NCI-H446 treated with DMSO at 0.1 percent for 48 hours (cell line): ENCODE measurements at places on chromosomes 2 and 18.
A peak's percentile ranks its signal among the peaks of the same experiment; 100 is the strongest.

GRCh38 chr2:106839849-106840595 is 45.9 kb downstream of the ST6GAL2 start:
- no peak for DNase-seq

DNA sequence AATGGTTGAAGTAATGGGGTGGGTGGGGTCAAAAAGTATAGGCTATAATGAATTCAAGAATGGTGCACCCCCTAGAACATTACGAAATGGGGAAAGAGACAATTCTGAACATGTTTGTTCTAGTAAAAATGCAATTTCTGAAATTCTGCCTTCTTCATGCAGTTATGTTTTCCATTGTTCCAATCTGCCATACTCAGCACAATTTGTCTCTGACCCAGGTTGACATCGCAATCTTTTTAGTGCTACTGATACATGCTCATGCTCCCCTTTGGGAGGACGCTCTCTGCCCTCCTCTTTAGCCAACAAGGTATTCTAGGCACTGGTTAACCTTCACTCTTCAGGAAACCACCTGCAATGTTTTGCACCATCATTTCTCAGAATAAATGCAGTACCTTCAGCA is 1303.9 kb upstream of the PIK3C3 start:
- DNase-seq, result no peak

GRCh38 chr18:76564655-76565237 is 69.7 kb upstream of the ZNF516 start:
- no peak for DNase-seq

DNA sequence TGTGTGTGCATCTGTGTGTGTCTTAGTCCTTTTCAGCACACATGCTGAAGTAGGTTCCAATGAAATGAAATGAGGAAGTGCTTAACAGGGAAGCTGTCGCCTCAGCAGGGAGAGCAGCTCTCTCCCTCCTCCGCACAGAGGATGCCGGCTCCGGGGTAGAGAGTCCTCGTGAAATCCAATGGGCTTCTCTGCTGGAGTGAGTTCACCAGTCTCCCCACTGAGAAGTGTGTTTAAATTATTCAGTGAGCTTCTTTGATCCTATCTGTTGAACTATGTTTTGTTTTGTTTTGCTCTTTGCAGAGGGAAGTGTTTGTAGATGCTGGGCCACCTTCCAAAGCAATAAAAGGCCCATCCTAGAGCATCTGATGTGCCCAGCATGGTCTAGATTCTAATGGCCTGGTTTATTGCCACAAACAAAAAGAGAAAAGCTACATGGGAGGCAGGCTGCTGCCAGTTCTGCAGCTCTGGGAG is 6.7 kb downstream of the PPP1R7 start:
- DNase-seq, result no peak

DNA sequence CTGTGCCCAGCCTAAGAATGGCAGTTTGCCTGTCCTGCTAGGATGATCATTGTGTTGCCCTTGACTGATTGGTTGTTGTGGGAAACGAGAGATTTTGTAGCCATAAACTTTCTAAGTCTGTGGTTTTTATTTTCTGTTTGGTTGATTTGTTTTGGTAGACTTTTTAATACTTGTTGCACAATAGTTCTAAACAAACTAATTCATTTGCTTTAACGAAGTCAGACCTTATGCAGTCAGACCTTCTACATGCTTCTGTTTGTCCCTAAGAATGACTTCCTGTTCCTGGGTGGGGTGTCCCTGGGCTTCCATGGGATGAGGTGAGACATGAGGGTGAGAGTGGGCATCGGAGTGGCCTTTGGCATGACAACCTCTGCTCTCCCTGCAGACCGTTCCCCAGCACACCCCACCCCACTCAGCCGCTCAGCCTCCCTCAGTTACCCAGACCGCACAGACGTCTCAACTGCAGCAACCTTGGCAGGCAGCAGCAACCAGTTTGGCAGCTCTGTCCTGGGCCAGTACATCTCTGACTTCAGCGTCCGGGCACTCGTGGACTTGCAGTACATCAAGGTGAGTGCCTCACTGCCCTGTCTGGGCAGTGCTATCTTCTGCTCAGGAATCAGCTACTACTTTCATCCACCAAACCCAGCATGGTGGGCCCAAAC is 7.8 kb upstream of the CNNM3 start:
- DNase-seq, result no peak

- DNase-seq, result no peak
These were observed 27.1 kb upstream of the STEAP3 start for GRCh38 chr2:119196301-119197125.

- DNase-seq, result no peak
These were observed 496.1 kb upstream of the MYT1L start for GRCh38 chr2:2827046-2827636.

DNA sequence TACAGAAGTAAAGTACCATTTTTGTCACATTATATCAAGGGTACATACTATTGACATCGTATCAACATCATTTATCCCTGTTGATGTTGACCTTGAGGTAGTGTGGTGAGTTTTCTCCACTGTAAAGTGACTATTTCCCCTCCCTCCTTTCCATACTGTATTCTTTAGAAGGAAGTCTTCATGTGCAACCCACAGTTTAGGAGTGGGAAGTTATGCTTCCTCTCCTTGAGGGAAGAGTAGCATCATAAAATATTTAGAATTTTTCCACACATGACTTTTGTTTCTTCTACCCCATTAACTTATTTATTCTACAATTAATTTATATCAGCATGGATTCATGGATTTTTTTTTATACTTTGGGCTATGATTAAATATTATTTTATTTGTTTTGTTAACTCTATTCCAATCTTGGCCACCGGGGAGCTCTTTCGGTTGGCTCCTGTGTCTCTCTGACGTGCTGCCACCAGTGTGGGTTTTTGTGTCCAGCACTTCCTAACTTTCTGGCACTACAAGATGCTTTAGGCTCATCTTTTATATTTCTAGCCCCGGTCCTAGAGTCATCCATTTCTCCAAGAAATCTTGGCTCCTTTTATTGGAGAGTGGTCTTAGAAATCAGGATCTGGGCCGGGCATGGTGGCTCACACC is 19.0 kb downstream of the AQP12B start:
- no peak for DNase-seq

DNA sequence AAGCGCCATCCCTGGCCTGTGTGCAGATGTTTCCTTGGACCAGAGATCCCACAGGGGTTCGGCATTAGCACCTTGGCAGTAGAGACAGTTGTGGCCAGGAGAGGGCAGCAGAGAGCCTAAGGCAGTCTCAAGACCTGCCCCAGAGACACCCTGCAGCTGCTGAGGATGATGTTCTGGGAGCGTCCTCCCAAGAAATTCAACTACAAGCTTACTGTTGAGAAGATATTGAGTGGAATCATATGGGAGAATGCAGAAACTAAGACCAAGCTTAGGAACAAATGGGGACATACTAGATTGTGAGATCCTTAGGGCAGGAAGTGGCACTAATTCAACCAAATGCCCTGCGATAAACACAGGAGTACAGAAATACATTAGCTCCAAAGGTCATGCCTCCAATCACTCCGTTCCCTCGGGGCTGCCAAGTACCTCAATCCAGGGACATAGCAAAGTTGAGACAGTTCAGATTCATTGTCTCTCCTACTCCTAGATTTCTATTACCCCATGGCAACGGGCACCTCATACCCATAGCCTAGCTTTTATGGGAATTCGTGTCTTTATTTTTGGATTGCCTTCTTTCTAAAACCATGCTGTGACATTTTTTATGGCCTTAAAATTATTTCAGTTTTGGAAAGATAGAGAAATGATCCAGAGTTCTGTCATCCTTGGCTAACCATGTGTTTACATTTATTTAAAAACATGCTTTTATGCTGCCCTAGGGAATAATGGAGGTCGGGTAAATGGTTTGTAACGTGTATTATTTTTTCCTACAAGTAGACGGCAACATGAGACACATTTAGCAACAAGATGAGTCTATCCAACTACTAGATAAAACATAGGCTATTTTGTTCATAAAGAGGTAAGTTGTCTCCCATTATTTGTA is 2.2 kb upstream of the ERMN start:
- DNase-seq, result peak; percentile 53

DNA sequence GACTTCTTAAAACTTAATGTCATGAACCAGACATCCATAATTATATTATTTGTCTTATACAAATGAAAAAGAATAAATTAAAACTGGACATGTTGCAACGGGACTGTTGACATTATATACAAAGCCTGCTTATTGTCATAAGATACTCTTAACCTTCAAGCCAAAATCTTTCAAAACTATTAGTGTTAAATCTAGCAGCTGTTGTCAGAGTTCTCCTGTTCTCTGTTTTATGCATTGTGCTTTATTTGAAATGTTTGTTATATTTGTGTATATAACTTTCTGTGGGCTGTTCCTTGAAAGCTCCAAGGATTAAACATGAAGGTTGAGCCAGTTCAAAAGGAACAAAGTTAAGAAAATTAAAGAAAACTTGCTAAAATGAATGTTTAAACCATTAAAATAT is 335.5 kb upstream of the NT5C1B start:
- no peak for DNase-seq

GRCh38 chr2:54629390-54629789 is 94.1 kb upstream of the EML6 start:
- DNase-seq, result no peak

GRCh38 chr18:55069497-55069896 is 110.2 kb upstream of the CCDC68 start:
- no peak for DNase-seq

DNA sequence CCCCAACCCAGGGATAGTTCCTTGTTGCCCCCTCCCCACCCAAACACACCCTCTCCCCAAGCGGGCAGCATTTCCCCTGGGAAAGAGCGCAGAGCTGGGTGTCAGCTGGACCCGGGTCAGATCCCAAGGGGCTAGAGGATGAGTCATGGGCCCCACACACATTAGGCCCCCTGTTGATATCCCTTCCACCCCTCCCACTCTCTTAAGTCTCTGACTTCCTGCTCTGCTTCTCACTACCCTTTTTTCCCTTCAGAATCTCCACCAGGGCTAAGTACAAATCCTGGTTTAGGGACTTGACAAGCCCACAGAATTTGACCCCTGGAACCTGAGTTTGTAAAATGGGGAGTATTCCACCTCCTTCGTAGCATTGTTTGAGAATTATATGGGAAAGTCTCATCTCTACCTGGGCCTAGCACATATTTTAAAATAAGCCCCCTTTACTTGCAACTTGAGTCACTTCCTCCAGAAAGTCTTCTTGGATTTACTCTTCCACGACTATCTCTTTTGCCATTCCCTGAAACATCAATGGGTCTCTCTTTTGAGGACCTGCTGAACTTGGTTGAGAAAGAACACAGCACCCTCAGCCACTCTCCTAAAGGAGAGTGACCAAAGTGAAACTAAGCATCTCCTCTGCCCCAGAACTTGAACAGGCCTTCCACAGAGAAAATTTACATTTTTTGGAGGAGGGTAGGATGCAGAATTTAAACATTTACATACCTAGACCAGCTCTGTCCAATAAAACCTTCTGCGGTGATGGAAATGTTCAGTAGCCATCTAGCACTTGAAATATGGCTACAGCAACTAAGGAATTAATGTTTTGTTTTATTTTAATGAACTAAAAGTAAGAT is 4.7 kb downstream of the RTKN start:
- DNase-seq, result no peak

- DNase-seq, result no peak
These were observed 50.6 kb downstream of the PMAIP1 start for GRCh38 chr18:59950215-59950944.

DNA sequence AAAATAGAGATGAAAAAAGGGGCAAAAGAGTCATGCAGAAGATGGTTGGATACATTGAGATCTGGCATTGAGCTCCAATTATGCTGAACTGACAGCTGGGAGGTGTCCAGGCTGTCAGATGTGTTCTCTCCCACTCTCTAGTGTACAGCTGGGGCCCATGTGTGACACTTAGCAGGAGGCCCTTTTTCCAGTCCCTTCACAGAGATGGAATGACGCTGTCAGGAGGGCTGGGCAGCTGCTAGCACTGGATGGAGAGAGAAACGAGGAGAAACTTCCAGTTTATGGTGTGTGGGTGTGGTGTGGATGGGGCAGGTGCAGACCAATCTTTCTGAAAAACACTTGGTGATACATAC is 437.7 kb upstream of the HS6ST1 start:
- no peak for DNase-seq

- no peak for DNase-seq
These were observed 96.3 kb upstream of the RASGRP3 start for GRCh38 chr2:33380001-33380609.

GRCh38 chr2:21944536-21944935 is 820.8 kb downstream of the TDRD15 start:
- no peak for DNase-seq

DNA sequence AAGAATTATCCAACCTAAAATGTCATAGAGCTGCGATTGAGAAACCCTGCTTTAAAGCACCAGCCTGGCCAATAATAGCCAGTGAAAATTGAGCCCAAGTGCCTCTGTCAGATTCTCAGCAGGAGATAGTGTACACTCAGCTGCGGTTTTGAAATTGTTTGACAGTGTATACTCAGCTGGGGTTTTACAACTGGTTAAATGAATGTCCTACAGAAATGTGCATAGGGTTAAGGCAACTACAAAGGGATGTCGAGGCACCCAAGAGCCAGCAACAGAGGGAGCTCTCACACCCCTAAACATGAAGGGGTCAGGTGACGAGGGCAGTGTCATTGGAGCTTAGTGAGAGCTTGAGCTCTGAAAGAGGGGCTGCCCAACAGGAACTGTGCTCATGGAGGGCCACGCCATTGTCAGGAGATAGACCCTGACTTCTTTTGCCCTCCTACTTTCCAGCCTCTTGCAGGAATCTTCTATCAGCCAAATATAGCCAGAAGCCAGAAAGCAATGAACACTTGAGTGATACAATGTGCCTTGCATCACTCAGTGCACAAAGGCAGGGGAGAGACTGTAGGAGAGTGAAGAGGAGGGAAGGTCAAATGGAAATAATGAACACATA is 15.1 kb downstream of the ACTG2 start:
- no peak for DNase-seq

DNA sequence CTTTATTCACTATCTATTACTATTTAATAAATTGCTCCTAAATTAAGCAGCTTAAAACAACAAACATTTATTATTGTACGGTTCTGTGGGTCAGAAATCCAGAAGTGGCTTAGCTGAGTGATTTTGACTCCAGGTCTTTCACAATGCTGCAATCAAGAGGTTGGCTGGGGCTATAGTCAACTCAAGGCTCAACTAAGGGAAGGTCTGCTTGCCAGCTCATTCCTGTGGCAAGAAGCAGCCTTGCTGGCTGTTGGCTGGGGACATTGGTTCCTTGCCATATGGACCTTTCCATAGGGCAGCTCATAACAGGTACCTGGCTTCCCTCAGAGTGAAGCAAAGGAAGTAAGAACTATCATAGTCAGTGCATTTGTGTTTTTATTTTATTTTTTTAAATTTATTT is 5.0 kb upstream of the MRPL19 start:
- no peak for DNase-seq

DNA sequence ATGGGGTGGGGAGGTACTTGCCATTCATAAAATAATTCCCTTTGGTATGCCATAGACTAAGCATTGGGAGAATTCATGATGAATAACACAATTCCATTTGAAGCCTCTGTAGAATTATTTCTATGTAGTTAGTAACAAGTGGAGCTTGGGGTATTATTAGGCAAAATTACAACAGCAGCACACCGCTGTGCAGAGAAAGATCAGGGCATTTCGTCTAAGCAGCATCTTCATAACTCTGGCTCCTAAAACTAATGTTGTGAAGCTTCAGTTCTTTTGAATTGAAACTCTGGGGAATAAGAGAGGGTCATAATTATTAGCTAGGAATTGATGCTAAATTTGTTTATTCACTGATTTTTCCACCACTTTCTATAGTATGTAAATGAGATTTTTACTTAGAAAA is 630.7 kb downstream of the DCC start:
- no peak for DNase-seq
